ENCODE measurements at places on chromosomes 2 and 18.

GRCh38 chr2:53127061-53127650 is 640.4 kb upstream of the CHAC2 start:
- DNase-seq = no peak

GRCh38 chr2:109260116-109260855 is 131.3 kb downstream of the SH3RF3 start:
- no peak for DNase-seq

DNA sequence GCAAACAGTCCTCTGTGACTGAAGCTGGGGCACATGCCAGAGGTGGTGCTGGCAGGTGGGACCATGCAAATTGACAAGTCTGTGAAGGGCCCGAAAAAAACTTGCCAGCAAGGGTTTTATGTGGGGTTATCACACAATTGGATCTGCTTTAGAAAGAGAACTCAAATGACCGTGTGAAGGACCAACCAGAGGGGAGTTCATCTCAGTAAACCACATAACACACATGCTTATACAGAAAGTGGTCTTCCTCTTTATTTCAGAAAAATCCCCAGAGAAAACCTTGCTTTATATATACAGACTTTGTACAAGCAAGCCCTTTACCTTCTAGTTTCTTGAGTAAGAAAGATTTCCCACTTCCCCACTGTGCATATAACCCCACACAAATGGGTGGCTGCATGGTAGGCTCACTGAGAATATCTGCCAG is 46.7 kb downstream of the KIDINS220 start:
- DNase-seq = no peak

DNA sequence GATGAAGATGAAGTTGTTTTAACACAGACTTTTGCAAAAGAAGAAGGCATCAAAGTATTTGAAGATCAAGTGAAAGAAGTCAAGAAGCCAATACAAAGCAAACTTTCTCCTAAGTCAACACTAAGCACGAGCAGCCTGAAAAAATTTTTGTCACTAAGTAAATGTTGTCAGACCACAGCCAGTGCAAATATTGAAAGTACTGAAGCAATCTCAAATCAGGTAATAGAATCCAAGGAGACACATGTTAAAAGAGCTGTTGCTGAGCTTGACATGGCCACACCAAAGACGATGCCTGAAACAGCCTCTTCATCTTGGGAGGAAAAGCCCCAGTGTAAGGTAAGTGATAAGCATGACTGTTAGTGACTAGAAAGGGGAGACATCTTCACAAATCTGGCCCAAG is 75.1 kb downstream of the FSIP2 start:
- DNase-seq = no peak

- no peak for DNase-seq
These were observed 432.8 kb downstream of the METTL4 start for GRCh38 chr18:2138552-2138951.

GRCh38 chr2:200275295-200276013 is 31.0 kb upstream of the SPATS2L start:
- DNase-seq = no peak

DNA sequence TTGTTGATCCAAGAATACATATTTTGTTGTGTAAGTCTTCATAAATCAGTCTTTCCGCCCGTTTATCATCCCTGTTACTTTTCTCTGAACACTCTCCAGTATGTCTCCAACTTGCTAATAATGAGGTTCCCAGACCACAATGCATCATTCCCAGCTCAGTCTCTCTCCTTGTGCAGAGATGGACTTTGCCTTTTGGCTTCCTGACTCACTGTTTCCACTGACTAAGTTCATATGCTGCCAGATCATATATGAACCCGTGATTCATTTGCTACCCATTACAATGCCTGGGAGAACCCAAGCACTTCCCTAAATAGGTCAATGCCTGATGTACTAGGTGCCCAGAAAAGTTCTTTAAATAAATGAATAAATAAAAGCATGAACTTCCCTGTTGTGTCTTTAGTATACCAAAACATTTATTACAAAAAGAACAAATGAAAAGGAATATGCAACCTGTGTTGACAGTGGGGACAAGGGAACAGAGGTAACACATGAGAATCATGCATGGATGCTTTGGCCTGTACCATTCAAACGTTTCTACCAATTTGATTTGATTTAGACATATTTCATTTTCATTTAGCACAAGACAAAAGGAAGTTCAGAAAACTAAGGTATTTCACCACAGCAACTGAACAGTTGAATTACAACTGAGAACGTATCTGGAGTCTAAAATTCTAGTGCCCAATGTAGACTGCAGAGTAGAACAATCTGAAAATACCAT is 215.4 kb upstream of the HNRNPA3 start:
- DNase-seq = no peak

- no peak for DNase-seq
These were observed 676 bp downstream of the KLHL23 start for GRCh38 chr2:169734169-169734847.

- no peak for DNase-seq
These were observed 184.7 kb downstream of the EIPR1 start for GRCh38 chr2:3192920-3193319.

Measured in esophagus squamous epithelium (tissue), 5 donors.